ENCODE measurements at places on chromosomes 13 and 19. TPM values are rescaled to one million over a fixed set of nuclear protein-coding genes. Genes with fewer than 3 reads are reported as not detected.

The HTR2A gene
- total RNA-seq: not detected

The WDR88 gene
- total RNA-seq: not detected

The ZNF419 gene
- total RNA-seq: 10.2 TPM

The SLC8A2 gene
- total RNA-seq: 1.6 TPM

The SPPL2B gene
- total RNA-seq: 12.5 TPM

The SIX5 gene
- total RNA-seq: 12.9 TPM

The OR7D4 gene
- total RNA-seq: not detected

The PABPC3 gene
- 0.17 TPM for total RNA-seq

The TNFRSF19 gene
- total RNA-seq: 22.5 TPM

The NUP62 gene
- total RNA-seq: 28.1 TPM

The OR10H1 gene
- 1.7 TPM for total RNA-seq

The PSG6 gene
- not detected for total RNA-seq

The UBE2L5 gene
- not detected for total RNA-seq

The RFPL4A gene
- total RNA-seq: not detected

The IL12RB1 gene
- not detected for total RNA-seq

The PAF1 gene
- 23.1 TPM for total RNA-seq

The KLK3 gene
- not detected for total RNA-seq

The FSD1 gene
- 5.6 TPM for total RNA-seq

The KL gene
- 11.9 TPM for total RNA-seq

The EXOSC5 gene
- 5.2 TPM for total RNA-seq

The CATSPERD gene
- total RNA-seq: not detected

The CCDC194 gene
- total RNA-seq: 0.20 TPM

The PLPPR3 gene
- 0.87 TPM for total RNA-seq

The LGALS7B gene
- total RNA-seq: not detected

The SIGLEC7 gene
- total RNA-seq: not detected

The KCNK6 gene
- 8.4 TPM for total RNA-seq

The COL5A3 gene
- total RNA-seq: not detected

The ACP7 gene
- total RNA-seq: not detected

The CGB8 gene
- total RNA-seq: not detected

The SRRM5 gene
- 0.05 TPM for total RNA-seq

The ZNF254 gene
- 22.6 TPM for total RNA-seq

The SKA3 gene
- total RNA-seq: 0.30 TPM
